ENCODE measurements at places on chromosomes 7 and 10.

GRCh38 chr10:133397938-133398337 lies 4.0 kb downstream of the MTG1 start:
- DNase-seq, result no peak

GRCh38 chr7:106875508-106875907 lies 10.4 kb downstream of the PIK3CG start:
- no peak for DNase-seq

GRCh38 chr7:28180031-28180363 lies 598 bp downstream of the JAZF1 start:
- no peak for DNase-seq

GRCh38 chr10:63129888-63130287 lies 3.2 kb upstream of the NRBF2 start:
- no peak for DNase-seq

GRCh38 chr10:35397953-35398352 lies 61.6 kb downstream of the CCNY start:
- DNase-seq, result no peak

DNA sequence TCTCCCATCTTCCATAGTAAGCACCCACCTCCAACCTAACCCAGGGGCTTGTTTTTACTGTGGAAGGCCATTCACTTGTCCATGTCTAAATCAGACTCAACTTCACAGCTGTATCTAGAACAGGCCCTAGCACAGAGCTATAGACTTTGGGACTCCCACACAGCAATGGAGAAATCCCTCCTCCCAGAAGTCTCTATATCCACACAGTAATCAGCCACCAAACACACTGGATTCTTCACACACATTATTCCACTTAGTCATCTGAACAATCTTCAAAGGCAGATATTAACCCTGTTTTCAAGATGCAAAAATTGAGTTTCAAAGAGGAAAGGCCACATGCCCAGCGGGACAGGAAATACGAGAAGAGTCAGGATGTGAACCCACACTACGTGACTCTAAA lies 81.8 kb downstream of the MALSU1 start:
- no peak for DNase-seq

DNA sequence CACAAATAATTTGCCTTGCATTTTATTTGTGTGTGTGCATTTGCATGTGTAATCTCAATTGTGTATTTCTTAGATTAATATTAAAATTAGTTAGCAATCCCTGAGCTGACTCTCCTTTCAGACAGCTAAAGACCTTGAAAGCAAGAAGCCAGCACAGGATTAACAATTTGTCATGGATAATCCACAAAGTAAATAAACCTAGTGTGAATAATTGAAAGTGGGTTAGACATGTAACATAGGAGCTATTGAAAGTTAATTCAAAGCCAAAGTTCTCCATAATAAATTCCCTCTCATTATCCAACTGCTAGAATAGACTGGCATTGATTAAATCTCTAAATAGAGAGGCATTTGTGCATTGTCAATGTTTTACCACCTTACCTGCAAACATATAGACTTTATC lies 326.1 kb downstream of the PLXDC2 start:
- no peak for DNase-seq
